ENCODE measurements at places on chromosomes 2 and 18.

GRCh38 chr2:239113171-239113570 is 265.3 kb downstream of the TWIST2 start:
- DNase-seq, result no peak

DNA sequence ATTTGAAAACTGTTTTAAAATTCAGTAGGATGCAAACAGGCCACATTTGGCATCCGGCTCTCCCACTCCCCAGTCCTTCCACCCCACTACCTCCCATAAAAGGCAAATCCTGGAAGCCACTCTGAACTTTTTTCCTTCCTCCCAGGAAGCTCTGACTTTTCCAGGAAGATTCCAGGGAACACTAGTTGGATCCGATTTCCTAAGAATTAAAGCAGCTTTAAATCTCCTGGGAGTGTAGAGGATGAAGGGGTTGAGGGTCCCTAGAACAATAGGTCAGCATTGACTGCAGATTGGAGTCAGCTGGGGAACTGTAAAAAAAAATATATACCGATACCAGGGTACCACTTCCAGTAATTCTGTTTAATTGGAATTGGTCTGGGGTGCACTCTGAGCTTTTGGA is 76.9 kb downstream of the CRIM1 start:
- DNase-seq, result no peak

DNA sequence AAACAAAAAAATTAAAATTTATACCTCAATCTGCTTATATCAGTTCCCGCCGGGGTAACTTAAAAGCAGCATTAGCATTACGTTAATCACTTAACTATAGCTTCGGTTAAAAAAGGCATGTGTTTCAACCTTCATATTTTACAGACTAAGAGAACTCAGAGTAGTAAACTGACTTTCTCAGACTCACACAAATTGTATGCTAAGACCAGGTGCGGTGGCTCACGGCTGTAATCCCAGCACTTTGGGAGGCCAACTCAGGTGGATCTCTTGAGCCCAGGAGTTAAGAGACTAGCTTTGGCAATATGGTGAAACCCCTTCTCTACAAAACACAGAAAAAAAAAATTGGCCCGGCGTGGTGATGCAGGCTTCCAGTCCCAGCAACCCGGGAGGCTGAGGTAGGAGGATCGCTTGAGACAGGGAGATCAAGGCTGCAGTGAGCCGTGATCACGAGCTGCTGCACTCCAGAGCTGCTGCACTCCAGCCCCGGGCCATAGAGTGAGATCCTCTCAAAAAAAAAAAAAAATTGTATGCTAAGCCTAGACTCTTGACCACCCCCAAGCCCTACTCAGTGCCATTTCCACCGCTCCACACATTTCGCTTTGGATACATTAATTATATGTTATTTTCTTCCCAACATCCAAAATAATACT is 2.4 kb downstream of the HNRNPLL start:
- no peak for DNase-seq

- DNase-seq, result no peak
Measured at GRCh38 chr18:5982332-5982731, 87.0 kb upstream of the TMEM200C start.

DNA sequence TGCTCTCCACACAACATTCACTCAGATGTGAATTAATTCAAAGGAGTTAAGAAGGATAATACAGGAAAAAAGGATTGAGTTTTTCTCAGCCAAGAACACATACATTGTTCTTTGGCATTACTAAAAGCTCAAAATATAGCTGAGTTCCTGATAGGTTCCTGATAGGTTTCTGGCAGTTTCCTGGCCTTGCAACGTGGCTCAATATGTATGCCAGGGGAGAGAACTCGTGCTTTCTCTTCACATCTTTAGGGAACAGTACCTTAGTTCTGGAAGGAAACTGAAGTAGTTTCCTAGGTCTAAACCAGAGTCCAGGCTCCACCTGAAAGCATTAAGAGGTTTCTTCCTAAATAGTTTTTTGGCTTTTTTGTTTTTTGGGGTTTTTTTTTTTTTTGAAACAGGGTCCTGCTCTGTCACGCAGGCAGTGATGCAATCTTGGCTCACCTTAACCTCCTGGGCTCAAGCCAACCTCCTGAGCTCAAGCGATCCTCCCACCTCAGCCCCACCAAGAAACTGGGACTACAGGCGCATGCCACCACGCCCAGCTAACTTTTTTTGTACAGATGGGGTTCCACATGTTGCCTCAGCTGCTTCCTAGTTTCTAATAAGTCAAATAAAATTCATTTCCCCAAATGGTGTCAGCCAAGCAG is 42.8 kb downstream of the ESCO1 start:
- DNase-seq, result no peak

DNA sequence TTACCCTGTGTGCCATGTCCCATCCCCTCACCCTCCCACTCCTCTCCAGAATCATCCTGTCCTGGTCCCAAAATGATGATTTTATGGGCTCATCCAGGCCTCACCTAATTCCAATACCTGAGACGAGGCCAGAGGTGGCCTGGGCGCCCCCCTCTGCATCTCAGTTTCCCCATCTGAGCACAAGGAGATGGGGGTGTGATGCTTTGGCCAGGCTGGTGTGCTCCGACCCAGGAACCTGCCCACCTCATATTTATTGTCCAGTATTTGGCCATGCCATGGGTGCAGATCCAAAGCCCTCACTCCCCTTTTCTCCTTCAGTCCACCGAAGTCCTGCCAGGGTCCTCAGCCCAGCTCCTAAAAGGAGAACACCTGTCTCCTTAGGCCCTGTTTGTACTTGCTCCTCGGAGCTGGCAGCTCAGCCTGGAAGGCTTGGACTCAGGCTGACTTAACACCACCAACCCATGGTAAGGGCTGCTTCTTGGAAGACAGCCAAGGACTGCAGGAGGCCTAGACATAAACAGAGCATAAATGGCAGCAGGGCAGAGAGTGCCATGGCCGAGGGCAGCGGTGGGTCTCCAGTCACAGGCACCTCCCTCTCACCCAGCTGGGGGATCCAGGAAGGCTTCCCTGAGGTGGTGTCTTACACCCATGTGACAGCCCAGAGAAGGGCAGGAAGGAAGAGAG is 3.6 kb downstream of the TEX51 start:
- DNase-seq, result no peak

- no peak for DNase-seq
Measured at GRCh38 chr18:1564793-1565192, 660.1 kb downstream of the ADCYAP1 start.

DNA sequence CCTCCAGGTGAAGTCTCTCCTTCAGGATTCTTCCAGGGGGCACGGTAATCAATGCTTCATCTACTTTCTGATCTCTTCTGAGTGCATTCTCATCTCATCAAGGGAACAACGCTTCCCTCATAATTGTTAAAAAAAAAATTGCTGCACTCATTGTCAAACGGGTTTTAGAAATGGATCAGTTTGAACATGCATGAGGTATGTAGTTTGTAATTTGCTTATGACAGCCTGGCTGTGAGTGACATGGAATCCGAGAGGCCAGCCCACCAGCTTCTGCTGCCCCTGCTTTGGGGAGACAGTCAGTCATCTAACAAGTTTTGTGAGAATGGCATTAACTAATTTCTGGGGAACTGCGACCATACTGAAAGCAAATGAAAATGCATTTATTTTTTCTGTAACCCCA is 791.9 kb upstream of the SOX11 start:
- no peak for DNase-seq

DNA sequence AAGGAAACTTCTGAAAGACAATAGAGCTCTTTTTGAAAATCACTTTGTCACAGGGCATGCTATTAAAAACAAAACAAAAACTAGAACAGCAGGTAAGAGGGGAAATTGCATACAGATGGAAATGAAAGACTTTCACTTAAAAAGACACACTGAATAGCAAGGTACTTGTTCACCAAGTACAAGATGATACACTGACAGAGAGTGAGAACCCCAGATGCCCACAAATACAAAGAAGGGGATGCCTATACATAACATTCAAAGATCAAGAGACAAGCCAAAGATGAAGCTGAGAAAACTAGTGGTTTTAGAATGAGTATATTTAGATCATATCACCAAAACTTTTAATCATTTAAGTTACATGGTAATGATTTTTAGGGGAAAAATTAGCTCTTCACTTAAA is 60.7 kb downstream of the ASXL2 start:
- DNase-seq, result no peak

- DNase-seq, result no peak
Measured at GRCh38 chr2:117537032-117537431, 277.5 kb upstream of the DDX18 start.

- DNase-seq, result no peak
Measured at GRCh38 chr2:30503007-30503694, 56.1 kb downstream of the LCLAT1 start.

DNA sequence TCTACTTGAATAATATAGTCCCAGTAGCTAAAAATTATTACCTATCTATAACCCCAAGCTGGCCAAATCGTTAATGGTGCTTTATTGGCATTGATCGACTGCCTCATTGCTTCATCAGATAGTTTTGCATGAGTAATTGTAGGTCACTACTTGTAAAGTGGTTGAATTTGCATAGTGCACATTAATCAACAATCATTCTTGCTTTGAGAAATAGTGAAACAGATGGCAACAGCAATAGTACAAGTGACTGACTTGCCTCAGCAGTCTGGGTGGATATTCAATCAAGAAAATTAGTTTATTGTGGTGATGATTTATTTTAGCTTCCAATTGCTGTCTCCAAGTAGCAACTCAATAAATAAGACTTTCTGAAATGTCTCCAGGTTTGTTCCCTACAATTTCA is 117.8 kb upstream of the NRXN1 start:
- no peak for DNase-seq

DNA sequence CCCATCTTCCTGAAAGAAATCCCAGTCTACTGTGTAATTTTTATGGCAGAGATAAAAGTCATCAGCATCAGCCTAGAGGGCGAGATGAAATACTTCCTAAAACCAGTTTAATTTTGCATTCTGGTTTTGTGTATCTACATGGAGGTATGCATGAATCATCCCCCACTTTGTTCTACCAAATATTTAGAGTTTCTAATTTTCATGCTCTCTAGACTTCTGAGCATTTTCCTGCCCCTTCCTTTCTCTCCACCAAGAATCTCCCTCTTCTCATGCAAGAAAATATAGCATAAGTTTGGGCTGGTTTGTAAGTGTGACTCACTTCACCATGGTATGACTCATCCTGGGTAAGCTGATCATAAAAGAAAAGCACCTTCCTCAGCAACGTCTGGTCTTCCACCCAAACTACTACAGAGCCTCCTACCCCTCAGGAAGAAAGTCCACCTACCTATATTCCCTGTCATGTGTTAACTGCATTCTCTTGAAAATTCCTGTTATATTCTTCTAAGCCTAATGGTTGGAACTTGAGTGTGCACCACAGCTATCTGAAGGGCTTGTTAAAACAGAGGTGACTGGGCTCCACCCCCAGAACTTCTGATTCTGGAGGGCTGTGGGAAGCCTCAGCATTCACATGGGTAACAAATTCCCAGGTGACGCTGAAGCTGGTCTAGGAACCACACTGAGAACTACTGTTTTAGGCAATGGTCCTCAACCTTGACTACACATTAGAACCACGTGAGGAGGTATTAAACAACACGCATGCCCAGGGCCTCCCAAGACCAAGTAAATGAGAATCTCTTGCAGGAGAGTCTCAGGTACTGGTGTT is 37.4 kb upstream of the RAPGEF4 start:
- DNase-seq, result peak; percentile 13

- DNase-seq, result no peak
Measured at GRCh38 chr18:40469851-40470250, 1485.2 kb upstream of the PIK3C3 start.

Measured in activated CD4-positive, alpha-beta T cell treated with anti-CD3 and anti-CD28 coated beads for 4 hours (primary cell).